ENCODE measurements at places on chromosomes 12 and 14.

DNA sequence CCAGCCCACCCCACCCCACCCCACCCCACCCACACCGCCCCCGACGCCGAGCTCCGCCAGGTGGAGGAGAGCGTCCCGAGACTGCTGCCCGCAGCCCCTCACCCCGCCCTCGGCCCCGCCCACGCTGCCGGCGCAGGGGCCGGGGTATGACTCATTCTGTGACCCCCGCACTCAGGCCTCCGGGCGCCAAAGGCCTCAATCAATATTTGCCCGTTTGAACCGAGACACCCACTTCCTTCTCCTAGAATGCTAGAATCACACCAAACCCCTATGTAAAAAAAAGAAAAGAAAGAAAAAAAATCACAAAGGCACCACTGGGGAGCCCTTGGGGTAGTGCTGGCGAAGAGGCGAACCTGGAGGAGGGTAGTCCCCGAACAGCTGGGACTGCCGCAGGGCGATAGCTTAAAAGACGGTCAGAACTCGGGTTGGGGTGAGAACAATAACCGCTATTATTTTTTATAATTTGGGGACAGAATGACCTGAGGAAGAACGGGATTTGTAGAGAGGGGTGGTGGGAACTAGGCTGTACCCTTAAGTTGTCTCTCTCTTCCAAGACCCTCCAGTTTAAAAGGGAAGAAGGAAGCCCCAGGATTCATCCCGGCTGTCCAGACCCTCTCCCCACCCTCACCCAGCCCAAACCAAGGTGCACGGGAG, 894 bp downstream of the KRT8 start:
- peak; percentile 58 for DNase-seq

DNA sequence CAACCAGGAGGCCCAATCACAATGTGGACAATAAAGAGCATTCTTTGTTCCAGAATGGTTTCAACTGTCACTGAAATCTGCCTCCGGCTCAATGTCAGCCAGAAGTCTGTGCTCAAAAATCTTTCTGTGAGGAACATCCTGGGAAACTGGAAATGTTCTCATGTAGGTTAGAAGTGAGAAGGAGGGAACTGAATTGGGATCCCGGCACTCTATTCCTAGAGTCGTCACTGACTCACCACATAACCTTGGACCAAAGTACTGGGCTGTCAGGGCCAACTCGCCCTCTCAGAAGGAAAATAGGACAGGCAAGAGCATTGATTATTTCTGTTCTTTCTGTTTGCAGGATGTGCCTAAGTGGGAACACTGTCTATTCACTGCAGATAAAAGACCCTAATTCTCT, 57.6 kb downstream of the PRKAB1 start:
- DNase-seq: no peak

- DNase-seq: no peak
These were observed 11.4 kb downstream of the CLECL1 start for GRCh38 chr12:9721394-9722092.

GRCh38 chr12:84789184-84789583, 123.4 kb downstream of the SLC6A15 start:
- DNase-seq: no peak

DNA sequence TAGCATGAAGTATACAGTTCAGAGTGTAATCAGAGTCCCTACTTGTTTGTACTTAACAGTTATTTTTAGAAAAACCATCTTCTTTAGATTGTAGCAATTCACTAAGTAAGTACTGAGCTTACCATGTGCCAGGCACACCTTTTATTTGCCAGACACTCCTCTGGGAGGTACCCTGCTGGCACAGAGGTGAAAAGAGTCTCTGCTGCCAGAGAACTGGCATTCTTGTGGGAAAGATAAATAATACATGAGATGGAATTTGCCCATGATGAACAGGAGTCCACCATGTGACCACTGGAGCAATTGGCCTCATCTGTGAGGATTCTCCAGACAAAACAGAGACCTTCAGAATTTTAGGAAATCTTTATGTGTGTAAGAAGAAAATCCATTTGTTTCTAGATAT, 199.3 kb upstream of the SLC16A7 start:
- no peak for DNase-seq

DNA sequence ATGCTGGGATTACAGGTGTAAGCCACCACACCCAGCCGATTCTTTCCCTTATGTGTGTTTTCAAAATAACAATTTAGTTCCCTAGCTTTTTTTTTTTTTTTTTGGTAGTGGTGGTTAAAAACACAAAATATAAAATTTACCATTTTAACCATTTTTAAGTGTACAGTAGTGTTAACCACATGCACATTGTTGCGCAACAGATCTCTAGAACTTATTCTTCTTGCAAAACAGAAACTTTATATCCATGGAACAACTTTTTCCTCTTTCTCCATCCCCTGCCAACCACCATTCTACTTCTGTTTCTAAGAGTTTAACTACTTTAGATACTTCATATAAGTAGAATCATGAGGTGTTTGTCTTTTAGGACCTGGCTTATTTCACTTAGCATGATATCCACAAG, 1.1 kb upstream of the NDUFA12 start:
- no peak for DNase-seq

- DNase-seq: peak; percentile 5
These were observed 78.5 kb downstream of the MDGA2 start for GRCh38 chr14:47596860-47597259.

Measured in activated CD4-positive, alpha-beta T cell treated with anti-CD3 and anti-CD28 coated beads, Interleukin-10, Interleukin-2, amounts not matched to agents 100 ng/mL and 50 ng/mL, durations not matched to agents 16 hours and 8 hours (primary cell).